Astrocyte of the spinal cord (primary cell): ENCODE measurements at places on chromosomes 5 and 9.

DNA sequence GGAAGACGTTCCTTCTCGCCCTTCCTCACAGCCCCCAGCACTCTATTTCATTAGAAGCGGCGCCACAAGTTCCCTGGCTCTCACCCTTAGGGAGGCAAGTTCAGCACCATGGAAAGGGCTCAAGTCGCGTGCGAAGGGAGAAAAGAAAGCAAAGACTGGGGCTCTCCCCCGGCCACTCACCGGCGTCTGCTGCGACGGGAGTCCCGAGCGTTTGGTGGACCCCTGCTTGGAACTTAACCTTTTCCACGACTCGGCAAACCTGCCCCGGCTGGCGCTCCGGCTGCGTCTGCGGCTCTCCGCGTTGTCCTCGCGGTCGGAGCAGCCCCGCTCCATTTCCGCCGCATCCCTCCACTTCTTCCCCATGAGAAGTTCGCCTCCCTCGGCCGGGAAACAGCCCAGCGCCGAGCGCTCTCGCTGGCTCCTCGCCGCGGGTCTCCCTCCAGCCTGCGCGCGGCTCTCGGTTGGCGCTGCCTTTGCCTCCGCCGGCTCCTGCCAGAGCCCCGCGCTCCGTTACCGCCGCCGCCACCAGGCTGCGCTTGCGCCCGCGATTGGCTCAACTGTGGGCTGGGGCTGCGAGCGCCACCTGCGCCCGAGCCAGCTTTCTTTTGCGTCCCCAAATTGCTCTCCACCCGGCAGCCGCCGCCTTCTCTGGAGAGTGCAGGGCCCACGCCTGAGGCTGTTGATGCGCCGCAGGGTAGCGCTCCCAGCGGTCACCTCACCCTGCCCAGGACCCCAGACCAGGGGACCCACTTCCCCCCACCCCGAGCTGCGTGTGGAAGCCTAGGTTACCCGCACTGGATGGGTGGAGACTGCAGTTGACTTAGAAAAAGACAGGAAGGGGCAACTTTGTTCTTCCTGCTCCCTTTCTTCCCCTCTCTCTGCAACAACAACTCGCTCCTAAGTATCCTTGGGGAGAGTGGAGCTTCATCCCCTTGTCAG is 321.6 kb downstream of the CEMIP2 start:
- peak; percentile 65 for DNase-seq

DNA sequence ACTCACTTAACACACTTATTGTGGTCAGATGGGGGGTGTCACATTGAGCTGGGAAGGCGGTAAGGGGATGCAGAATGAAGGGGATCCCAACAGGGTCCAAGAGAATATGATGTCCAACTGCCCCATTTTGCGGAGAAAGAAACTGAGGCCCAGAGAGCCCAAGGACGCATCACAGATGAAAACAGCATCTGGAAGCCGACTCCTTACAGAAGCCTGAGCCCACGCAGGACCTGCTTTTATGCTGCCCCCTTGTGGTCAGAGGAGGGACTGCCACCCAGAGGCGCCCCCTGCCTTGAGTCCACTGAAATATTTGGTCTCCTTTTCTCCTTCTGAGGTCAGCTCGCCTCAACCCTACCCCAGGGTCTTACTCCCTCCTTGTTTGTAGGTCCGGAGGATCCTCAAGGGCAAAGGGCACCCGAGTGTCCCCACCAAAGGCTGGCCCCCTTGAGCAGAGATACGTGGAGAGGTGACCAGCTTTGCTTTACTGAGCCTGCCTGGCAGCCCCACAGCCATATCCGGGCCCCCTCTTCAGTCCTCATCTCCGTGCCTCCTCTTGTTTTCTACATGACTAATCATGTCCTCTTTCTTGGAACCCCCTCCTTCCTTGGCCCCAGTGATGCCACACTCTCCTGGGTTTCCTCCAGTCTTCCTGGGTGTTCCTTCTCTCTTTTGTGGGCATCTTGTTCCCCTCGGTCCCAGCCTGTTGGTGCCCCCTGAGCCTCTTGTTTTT is 30.0 kb upstream of the TTLL11 start:
- peak; percentile 67 for DNase-seq

DNA sequence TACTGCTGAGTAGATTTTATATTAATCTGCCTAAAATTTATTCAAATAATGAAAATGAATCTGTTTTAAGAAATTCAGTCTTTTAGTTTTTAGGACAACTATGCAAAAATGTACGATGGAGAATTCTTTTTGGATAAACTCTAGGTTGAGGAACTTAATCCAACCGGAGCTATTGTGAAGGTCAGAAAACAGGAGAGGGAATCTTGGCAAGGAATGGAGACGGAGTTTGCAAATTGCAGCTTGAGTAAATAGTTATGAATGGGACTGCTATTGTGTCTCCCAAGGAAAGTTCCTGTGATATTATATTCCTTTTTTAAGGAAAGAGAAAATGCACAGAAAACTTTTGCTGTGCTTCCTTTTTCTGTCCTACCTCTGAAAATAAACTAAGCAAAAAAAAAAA is 67.9 kb downstream of the IQGAP2 start:
- no peak for DNase-seq

DNA sequence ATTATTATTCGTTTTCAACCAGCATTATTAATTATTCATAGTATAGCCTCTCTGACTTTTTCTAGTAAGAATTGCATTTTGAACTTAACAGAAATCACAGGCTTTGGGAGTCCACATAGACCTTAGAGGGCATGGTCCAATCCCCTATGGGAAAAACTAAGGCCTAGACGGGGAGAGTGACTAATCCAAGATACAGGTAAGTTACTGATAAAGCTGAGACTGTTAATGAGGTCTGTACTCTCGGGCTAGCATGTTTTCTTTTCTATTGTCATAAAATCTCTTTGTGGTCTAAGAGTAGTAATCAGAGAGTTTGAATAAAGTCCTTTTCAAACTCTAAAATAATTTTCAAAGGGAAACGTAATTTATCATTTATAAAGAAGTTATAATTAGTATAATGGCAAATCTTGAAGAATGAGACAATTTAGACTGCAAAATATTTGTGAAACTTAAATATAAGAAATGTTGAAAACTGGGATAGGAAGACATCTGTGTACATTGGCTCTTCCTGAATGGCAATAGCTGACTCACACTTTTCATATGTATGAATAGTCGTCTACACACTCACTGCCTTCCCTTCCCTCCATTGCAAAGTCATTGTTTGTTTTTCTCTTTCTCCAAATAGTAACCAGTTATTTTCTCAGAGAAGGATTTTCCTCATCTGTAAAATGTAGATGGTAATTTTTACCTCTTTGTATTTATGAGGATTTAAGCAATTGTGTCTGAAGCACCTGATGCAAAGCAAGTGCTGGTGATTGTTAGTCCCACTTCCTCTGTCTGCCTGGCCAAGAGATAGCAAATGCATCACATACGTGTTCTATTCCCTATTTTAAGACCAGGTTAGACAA is 207.9 kb upstream of the CD180 start:
- peak; percentile 82 for DNase-seq

DNA sequence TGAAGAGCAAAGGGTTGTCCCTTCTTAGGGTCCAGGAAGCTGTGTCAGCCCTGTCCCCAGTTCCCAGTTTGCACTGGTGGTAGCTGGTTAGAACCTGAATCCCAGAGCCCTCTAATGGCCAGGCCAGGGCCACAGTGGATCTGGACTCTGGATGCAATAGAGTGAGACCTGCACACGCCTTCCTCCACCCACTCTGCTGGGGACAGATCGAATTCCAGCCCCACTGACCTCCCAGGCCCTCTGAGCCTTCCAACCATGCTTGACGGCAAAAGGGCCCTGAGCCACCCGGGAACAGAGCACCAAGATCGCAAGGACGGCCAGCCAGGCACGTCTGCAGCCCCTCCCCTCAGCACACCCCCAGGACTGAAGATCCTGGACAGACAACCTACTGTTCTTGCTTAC is 23.7 kb downstream of the NAIF1 start:
- DNase-seq = no peak

- DNase-seq = peak; percentile 54
These were observed 40.2 kb upstream of the TRIM32 start for GRCh38 chr9:116646661-116647514.
